ENCODE measurements at places on chromosomes 3 and 15.

DNA sequence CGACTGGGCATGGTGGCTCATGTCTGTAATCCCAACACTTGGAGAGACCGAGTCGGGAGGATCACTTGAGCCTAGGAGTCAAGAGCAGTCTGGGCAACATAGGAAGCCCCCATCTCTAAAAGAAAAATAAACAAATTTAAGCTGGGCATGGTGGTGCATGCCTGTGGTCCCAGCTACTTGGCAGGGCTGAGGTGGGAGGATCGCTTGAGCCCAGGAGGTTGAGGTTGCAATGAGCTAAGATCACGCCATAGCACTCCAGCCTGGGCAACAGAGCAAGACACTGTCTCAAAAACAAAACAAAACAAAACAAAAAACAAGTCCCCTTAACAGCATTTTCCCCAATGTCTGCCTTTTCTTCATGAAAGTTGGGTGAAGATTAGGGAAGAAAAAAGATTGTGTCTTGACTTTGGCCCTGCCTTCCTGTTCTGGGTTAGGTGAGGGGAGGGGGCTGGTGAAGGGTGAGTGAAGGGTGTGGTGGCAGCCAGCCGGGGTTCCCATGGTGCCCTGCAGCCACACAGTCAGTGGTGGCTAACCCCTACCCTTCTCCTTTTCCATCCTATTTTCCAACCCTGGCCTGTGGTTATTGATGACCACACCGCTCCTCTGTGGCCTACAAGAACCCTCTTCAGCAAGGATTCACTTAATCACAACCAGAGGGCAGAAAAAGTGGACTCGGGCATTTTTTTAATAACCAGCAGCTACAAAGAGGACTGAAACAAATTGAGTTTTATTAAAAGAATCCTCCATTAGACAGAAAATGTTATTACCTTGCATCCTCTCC lies 28.4 kb upstream of the SMAD3 start:
- no peak for DNase-seq

DNA sequence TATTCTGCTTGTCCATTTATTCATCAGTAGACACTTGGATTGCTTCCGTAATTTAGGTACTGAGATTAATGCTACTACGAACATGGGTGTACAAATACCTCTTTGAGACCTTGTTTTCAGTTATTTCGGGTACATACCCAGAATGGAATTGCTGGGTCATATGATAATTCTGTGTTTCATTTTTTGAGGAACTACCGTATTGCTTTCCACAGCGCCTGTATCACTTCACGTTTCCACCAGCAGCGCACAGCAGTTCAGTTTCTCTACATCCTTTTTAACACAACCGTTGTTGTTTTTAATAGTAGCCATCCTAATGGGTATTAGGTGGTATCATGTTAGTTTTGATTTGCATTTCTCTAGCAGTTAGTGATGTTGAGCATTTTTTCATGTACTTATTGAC lies 9.5 kb downstream of the PAK2 start:
- no peak for DNase-seq

GRCh38 chr15:92970656-92971055 lies 70.5 kb downstream of the CHD2 start:
- peak; percentile 27 for DNase-seq

GRCh38 chr3:55085231-55085630 lies 157.4 kb upstream of the LRTM1 start:
- DNase-seq, result no peak
